T-cell (primary cell): ENCODE measurements at places on chromosomes 2 and 18. TPM values are rescaled to one million over a fixed set of nuclear protein-coding genes. Genes with fewer than 3 reads are reported as not detected.

- H3K36me3 ChIP-seq, result no peaks in the 10 kb centered on the region
- DNase-seq, result no peak
- no peak overlapping the region for H3K4me3 ChIP-seq
- no peak overlapping the region for H3K27ac ChIP-seq
- no peaks in the 10 kb centered on the region for H3K4me1 ChIP-seq
- peaks cover 3% of the 10 kb centered on the region for H3K27me3 ChIP-seq
Observed at GRCh38 chr2:16034151-16034974, 94.0 kb downstream of the MYCN start.

DNA sequence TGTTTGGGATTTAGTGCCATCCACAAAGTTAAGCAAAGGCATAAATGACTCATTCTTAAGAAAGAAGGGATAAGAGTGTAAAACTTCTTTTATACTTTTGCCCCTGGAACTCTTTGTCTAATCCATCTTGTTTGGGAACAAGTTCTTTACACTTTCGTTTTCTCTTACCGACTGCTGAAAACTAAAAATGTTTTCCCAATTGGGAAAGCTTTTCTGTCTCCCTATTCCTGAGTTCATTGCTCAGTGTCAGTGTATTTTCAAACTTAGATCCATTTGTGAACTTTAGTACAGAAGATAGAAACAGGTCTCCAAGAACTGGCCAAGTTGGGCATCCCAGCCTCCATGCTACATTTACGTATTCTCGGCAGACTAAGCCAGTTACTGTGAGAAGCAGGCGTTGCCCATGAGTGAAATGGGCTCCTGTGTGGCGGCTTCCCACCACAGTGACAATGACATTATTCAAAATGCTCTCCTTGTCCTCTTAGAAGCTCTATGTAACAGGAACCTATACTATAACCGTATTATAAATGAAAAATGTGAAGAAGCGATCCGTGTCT lies 51.7 kb downstream of the TGOLN2 start:
- H3K36me3 ChIP-seq, result no peaks in the 10 kb centered on the region
- H3K27me3 ChIP-seq, result peaks cover 38% of the 10 kb centered on the region
- no peak overlapping the region for H3K4me3 ChIP-seq
- H3K27ac ChIP-seq, result no peak overlapping the region
- H3K4me1 ChIP-seq, result no peaks in the 10 kb centered on the region

DNA sequence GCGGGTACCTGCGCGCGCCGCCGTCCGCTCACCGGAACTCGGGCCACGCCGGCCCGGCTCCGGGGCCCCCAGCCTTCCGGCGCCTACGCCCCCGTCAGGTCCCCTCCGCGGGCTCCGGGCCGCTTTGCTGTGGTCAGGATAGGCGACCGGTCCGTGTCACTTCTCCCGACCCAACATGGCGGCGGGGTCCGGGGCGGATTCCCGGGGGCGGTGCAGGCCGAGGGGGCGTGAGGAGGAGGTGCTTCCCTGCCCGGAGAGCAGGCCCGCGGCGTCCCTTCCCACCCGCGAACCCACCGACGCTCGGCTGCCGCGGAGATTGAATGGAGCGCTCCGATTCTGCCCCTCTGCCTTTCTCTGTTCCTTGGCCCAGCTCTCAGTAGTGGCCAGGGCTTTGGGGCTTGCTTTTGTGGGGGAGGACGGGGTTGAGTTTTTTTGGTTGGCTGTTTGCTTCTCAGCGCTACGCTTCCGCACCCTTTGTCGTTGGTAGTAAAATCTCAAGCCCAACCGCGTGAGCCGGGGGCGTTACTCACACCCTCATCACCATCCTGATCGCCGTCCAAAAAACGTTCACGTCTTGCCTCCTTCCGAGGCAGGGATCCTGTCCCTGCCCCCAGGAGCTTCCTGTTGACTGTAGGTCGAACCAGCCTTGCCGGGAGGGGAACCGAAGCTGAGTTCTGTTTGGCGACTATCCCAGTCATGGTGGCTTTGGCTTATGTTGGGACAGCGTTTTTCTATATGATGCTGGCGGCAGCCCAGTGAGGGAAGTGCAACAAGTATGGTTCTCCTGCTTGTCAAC lies 532 bp upstream of the YES1 start:
- no peaks in the 10 kb centered on the region for H3K36me3 ChIP-seq
- peak overlapping the region; percentile 92 for H3K4me3 ChIP-seq
- peak overlapping the region; percentile 96 for H3K27ac ChIP-seq
- peaks cover 40% of the 10 kb centered on the region for H3K4me1 ChIP-seq

CPLX4 gene
- not detected for total RNA-seq

DNA sequence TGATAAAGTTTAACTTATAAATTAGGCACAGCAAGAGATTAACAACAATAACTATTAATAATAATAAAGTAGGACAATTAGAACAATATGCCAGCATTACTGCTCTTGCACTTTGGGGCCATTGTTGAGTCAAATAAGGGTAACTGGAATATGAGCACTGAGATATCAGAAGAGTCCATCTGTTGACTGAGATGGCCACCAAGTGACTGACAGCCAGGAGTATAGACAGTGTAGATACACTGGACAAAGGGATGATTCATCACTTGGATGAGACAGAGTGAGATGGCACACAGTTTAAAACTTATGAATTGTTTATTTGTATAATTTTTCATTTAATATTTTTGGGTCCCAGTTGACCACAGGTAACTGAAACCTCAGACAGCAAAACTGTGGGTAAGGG lies 20.0 kb downstream of the NAB1 start:
- H3K4me1 ChIP-seq, result no peaks in the 10 kb centered on the region
- no peak overlapping the region for H3K4me3 ChIP-seq
- H3K36me3 ChIP-seq, result peaks cover 11% of the 10 kb centered on the region
- no peak overlapping the region for H3K27ac ChIP-seq

- H3K4me3 ChIP-seq, result no peak overlapping the region
- DNase-seq, result no peak
- H3K27me3 ChIP-seq, result no peaks in the 10 kb centered on the region
- H3K36me3 ChIP-seq, result no peaks in the 10 kb centered on the region
- no peak overlapping the region for H3K27ac ChIP-seq
Observed at GRCh38 chr2:100197631-100198153, 55.3 kb upstream of the AFF3 start.

PLCL1 gene
- 22.0 TPM for total RNA-seq

GPBAR1 gene
- 1.2 TPM for total RNA-seq

DNA sequence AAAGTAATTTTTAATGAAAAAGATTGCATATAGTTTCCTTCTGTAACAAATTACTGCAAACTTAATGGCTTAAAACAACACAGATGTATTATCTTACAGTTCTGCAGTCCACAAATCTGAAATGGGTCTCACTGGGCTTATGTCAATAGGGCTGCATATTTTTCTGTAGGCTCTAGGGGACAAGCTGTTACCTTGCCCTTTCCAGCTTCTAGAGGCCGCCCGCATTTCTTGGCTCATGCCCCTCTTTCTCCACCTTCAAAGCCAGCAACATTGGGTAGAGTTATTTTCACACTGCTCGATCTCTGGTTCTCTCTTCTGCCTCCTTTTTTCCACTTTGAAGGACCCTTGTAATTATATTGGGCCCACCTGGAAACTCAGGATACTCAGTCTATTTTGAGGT lies 16.7 kb downstream of the COPS8 start:
- H3K4me1 ChIP-seq, result no peaks in the 10 kb centered on the region
- no peak for DNase-seq
- no peak overlapping the region for H3K4me3 ChIP-seq
- no peak overlapping the region for H3K27ac ChIP-seq

- H3K27ac ChIP-seq, result no peak overlapping the region
- DNase-seq, result no peak
- H3K27me3 ChIP-seq, result no peaks in the 10 kb centered on the region
- no peaks in the 10 kb centered on the region for H3K4me1 ChIP-seq
Observed at GRCh38 chr2:156021146-156022040, 311.1 kb downstream of the NR4A2 start.

DNA sequence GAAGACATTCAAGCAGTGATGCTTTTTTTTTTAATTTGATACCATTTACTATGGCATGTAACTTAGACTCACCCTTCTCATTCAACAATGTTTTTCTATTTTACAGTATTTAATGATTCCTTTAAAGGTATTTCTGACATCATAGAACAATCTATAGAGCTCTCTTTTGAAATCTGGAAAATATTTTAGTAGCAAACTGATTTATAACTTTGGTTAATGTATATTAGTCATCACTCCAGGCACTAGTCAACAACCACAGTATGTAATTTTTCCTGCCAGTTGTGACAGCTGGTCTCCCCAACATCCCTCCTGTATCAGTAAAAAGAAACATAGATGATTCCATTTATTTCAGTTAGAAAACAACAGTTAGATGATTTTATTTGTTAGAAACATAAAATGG lies 122.9 kb downstream of the LCLAT1 start:
- no peak for DNase-seq
- no peaks in the 10 kb centered on the region for H3K27me3 ChIP-seq
- H3K4me3 ChIP-seq, result no peak overlapping the region
- peaks cover 3% of the 10 kb centered on the region for H3K36me3 ChIP-seq
- no peak overlapping the region for H3K27ac ChIP-seq

RPRM gene
- not detected for total RNA-seq

- no peaks in the 10 kb centered on the region for H3K4me1 ChIP-seq
- no peak overlapping the region for H3K27ac ChIP-seq
- no peak overlapping the region for H3K4me3 ChIP-seq
- DNase-seq, result no peak
- H3K36me3 ChIP-seq, result no peaks in the 10 kb centered on the region
- H3K27me3 ChIP-seq, result no peaks in the 10 kb centered on the region
Observed at GRCh38 chr2:150325656-150326314, 161.7 kb downstream of the RND3 start.

WDR75 gene
- total RNA-seq, result 50.3 TPM

DNA sequence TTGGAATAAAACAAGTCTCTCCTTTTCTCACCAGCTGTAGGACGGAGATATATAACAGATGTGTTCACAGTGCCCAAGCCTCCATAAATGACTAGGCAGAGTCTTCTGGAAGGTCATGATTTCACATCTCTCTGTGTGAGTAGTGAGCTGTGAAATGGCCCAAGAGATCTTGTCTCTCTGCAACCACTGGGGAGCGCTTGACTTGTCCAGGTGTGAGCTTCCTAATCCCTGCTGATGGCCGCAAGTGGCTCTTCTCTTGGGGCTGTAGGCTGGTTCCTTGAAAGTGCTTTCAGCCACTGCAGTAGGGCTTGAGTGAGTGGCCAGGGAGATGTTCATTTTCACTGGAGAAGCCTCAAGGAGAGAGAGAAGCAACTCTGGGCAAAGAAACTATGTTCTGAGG lies 38.1 kb upstream of the OTOS start:
- H3K27me3 ChIP-seq, result no peaks in the 10 kb centered on the region
- no peak for DNase-seq
- H3K27ac ChIP-seq, result no peak overlapping the region
- H3K4me3 ChIP-seq, result no peak overlapping the region
- H3K36me3 ChIP-seq, result no peaks in the 10 kb centered on the region

DNA sequence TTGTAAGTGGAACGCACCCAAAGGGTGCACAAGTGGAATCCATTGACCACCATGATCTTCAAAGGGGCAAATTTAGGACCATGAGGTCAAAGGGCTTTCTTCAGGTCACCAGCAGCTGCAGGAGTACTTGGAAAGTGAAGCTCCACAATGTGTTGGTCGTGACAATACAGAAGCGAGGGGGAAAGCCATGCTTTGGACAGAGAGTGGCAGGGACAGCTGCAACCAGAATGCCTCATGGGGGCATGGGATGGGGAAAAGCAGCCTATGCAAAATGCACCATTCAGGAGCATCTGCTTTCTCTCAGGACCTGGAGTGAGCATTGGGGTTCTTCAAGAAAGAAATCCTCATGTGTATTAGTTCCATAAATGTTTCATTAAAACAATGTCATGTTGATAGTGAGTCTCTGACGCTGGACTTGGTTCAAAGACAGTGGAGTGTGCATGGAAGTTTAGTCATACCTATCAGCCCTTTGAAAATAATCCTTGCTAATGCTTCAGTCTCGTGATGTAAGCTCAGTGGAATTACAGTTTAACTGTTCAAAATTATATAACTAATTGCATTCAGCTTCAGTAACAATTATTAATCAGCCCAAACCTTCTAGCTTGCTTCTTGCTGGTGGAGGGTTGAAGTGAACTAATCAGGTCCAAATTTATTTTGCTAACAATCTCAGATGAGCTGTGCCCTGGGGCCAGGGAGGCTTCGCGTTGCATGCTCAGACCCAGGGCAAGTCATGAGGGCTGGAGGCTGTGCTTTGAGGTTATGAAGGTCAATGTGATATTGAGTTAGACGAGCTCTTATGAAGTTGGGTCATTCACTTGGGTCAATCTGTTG lies 41.6 kb downstream of the ACKR3 start:
- H3K4me3 ChIP-seq, result no peak overlapping the region
- H3K4me1 ChIP-seq, result peaks cover 20% of the 10 kb centered on the region
- DNase-seq, result no peak
- H3K27ac ChIP-seq, result no peak overlapping the region

DNA sequence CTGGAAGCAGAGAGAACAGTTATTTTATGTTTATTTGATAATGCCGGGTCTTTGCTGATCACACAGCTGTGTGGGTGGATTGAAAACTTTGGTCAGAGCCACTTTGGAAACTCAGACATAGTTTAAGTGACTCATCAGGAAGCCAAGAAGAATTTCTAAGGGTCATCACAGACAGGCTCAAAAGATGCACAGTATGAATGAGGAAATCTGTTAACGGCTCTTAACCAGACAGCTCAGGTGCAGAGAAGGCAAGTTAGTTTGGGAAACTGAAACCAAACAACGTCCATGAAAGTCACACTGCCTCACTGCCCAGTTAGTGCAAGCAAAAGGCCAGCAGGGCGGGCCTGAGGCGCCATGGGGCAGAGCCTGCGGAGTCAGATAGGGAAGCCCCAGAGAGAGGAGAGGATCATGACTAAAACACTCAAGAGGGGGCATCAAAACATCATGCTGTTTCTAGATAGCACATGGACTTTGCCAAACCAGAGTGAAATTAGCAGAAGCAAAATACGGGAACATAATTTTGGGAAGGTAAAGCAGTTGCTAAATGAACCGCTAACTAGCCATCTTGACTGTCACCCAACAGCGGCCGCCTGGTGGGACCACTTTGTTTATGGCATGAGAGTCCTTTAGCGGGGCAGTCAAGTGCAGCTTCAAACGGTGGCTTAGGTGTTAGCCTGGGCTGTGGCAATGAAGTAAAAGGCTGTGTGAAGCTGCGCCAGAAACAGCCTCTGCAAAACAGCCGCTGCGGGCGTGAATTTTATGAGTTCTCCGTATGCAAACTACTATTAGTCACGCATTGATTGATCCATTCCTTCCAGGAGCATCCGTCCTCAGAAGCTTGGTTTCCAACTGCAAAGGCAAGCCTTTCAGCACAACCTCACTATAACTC lies 101.2 kb downstream of the KCTD18 start:
- no peaks in the 10 kb centered on the region for H3K27me3 ChIP-seq
- no peak overlapping the region for H3K4me3 ChIP-seq
- H3K27ac ChIP-seq, result no peak overlapping the region
- H3K4me1 ChIP-seq, result no peaks in the 10 kb centered on the region

SLC38A11 gene
- total RNA-seq, result not detected

IL1RL1 gene
- total RNA-seq, result 0.15 TPM

- H3K4me3 ChIP-seq, result no peak overlapping the region
- H3K36me3 ChIP-seq, result no peaks in the 10 kb centered on the region
- no peaks in the 10 kb centered on the region for H3K4me1 ChIP-seq
- DNase-seq, result no peak
- no peaks in the 10 kb centered on the region for H3K27me3 ChIP-seq
Observed at GRCh38 chr2:32825291-32825712, 121.5 kb upstream of the LTBP1 start.
